ENCODE measurements at places on chromosomes 3 and 15. TPM values are rescaled to one million over a fixed set of nuclear protein-coding genes. Genes with fewer than 3 reads are reported as not detected.

- H3K27me3 ChIP-seq = no peaks in the 10 kb centered on the region
- H3K27ac ChIP-seq = no peak overlapping the region
- DNase-seq = no peak
- H3K4me3 ChIP-seq = peak overlapping the region; percentile 69
- H3K36me3 ChIP-seq = no peaks in the 10 kb centered on the region
- no peaks in the 10 kb centered on the region for H3K4me1 ChIP-seq
These were observed 40.8 kb downstream of the CHST14 start for GRCh38 chr15:40511472-40512133.

Gene HIGD2B
- not detected for total RNA-seq

Gene TUSC7
- not detected for total RNA-seq

Gene CDCP1
- 3.0 TPM for total RNA-seq

Gene TRIP4
- total RNA-seq = 5.6 TPM

DNA sequence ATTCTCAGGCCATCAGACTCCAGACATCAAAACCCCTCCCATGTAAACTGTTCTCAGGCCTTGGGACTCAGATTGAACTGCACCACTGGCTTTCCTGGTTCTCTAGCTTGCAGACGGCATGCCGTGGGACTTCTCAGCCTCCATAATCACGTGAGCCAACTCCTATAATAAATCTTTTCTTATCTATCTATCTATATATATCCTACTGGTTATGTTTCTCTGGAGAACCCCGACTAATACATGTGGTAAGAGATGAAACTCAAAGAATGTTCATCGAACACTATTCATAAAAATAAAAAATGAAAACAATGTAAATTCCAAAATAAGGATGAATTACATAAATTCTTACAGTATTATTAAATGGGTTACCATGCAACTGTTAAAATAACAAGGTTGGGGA lies 84.5 kb upstream of the NTRK3 start:
- no peak overlapping the region for H3K4me3 ChIP-seq
- H3K4me1 ChIP-seq = no peaks in the 10 kb centered on the region
- DNase-seq = no peak

GRCh38 chr3:197019535-197019934 lies 10.1 kb downstream of the MELTF start:
- H3K4me3 ChIP-seq = no peak overlapping the region
- H3K27ac ChIP-seq = no peak overlapping the region
- DNase-seq = no peak
- no peaks in the 10 kb centered on the region for H3K36me3 ChIP-seq
- no peaks in the 10 kb centered on the region for H3K4me1 ChIP-seq

Gene RAB5A
- 54.9 TPM for total RNA-seq

Gene RPL29
- 1,224 TPM for total RNA-seq

DNA sequence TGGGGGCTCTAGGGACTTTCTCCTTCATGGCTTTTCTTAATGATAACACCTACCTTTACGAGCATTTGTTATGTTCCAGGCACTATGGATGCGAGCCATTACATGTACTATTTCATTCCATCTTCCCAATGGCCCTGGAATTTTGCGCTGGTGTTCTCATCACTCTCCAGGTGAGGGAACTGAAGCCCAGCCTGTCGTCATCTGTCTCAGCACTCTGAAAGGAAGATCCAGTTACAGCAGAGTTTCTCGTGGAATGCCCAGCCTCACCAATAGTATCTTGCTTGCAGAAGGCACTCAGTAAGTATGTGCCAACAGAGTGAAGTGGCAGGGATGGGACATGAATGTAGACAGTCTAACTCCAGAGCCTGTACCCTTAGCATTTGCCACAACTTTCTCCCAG lies 56.8 kb downstream of the NOX5 start:
- no peaks in the 10 kb centered on the region for H3K27me3 ChIP-seq
- no peaks in the 10 kb centered on the region for H3K4me1 ChIP-seq
- no peak overlapping the region for H3K27ac ChIP-seq
- no peak for DNase-seq

Gene CTXND1
- 0.11 TPM for total RNA-seq

DNA sequence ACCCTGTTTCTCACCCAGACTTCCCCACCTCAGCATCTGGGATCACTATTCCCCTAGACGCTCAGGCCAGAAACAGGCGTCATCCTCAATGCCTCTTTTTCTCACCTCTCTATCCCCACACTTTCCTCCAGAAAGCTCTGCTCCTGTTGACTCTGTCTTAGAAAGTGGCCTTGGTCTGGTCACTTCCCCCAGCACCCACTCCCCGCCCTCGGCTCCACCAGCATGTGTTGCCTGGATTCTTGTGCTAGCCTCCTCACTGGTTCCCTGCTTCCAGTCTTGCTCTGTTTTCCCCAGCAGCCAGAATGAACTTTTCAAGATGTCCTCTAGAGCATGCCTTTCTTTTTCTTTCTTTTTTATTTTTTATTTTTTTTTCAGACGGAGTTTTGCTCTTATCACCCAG lies 39.7 kb upstream of the ESYT3 start:
- no peak overlapping the region for H3K27ac ChIP-seq
- H3K4me3 ChIP-seq = no peak overlapping the region
- DNase-seq = peak; percentile 34

Gene CFAP100
- total RNA-seq = not detected

Gene TEX55
- not detected for total RNA-seq

Gene PLA2G4E
- not detected for total RNA-seq

Gene C3orf85
- total RNA-seq = not detected

GRCh38 chr15:68428431-68428940 lies 3.5 kb downstream of the ITGA11 start:
- peak overlapping the region; percentile 93 for H3K27ac ChIP-seq
- no peak overlapping the region for H3K4me3 ChIP-seq
- peaks cover 3% of the 10 kb centered on the region for H3K4me1 ChIP-seq
- DNase-seq = peak; percentile 35
- no peaks in the 10 kb centered on the region for H3K36me3 ChIP-seq

Gene MINDY4B
- total RNA-seq = not detected

Gene EMC7
- total RNA-seq = 51.0 TPM

GRCh38 chr15:37289109-37289765 lies 188.9 kb upstream of the MEIS2 start:
- H3K4me1 ChIP-seq = no peaks in the 10 kb centered on the region
- no peaks in the 10 kb centered on the region for H3K36me3 ChIP-seq
- no peaks in the 10 kb centered on the region for H3K27me3 ChIP-seq
- no peak for DNase-seq
- H3K27ac ChIP-seq = no peak overlapping the region
- no peak overlapping the region for H3K4me3 ChIP-seq

Gene STRIT1
- total RNA-seq = not detected

- DNase-seq = no peak
- no peaks in the 10 kb centered on the region for H3K4me1 ChIP-seq
- peaks cover 53% of the 10 kb centered on the region for H3K36me3 ChIP-seq
- H3K27ac ChIP-seq = no peak overlapping the region
- H3K27me3 ChIP-seq = no peaks in the 10 kb centered on the region
- H3K4me3 ChIP-seq = no peak overlapping the region
These were observed 4.8 kb upstream of the HCLS1 start for GRCh38 chr3:121665488-121665887.

DNA sequence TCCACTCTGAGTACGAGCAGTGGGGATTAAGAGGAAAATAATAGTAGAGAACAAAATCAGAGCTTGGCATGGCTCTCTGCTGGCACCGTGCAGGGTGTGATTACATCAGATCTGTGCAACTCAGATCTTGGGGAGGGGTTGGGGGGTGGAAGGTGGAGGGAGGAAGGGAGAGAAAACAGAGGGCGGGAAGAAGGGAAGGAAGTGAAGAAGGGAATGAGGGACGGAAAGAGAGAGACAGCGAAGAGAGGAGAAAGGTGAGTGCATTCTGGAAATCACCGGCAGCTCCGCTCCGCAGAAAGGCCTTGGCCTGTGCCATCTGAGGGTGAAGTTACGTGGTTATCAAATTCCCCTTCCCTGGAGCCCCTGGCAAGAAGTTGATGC lies 31.0 kb upstream of the ADAMTS17 start:
- H3K36me3 ChIP-seq = no peaks in the 10 kb centered on the region
- peak overlapping the region; percentile 63 for H3K4me3 ChIP-seq
- no peak for DNase-seq
- H3K4me1 ChIP-seq = no peaks in the 10 kb centered on the region
- H3K27me3 ChIP-seq = no peaks in the 10 kb centered on the region

Gene GPR160
- 7.3 TPM for total RNA-seq

DNA sequence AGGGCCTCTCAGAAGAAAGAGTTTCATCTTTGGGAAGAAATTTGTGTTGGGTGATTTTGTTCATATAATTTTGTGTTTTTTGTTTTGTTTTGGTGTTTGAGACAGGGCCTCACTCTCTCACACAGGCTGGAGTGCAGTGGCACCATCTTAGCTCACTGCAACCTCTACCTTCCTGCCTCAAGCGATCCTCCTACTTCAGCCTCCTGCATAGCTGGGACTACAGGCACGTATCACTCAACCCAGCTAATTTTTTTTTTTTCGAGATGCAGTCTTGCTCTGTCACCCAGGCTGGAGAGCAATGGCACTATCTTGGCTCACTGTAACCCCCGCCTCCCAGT lies 29.0 kb upstream of the PIK3CB start:
- H3K27ac ChIP-seq = no peak overlapping the region
- peaks cover 3% of the 10 kb centered on the region for H3K4me1 ChIP-seq
- H3K36me3 ChIP-seq = no peaks in the 10 kb centered on the region
- no peak overlapping the region for H3K4me3 ChIP-seq
- DNase-seq = no peak

GRCh38 chr3:194313560-194314387 lies 37.4 kb downstream of the CPN2 start:
- no peak for DNase-seq
- no peak overlapping the region for H3K27ac ChIP-seq
- H3K4me3 ChIP-seq = no peak overlapping the region
- H3K27me3 ChIP-seq = no peaks in the 10 kb centered on the region

- no peak overlapping the region for H3K4me3 ChIP-seq
- H3K27ac ChIP-seq = no peak overlapping the region
- no peaks in the 10 kb centered on the region for H3K36me3 ChIP-seq
These were observed 149.5 kb downstream of the PLCH1 start for GRCh38 chr3:155595371-155595770.

DNA sequence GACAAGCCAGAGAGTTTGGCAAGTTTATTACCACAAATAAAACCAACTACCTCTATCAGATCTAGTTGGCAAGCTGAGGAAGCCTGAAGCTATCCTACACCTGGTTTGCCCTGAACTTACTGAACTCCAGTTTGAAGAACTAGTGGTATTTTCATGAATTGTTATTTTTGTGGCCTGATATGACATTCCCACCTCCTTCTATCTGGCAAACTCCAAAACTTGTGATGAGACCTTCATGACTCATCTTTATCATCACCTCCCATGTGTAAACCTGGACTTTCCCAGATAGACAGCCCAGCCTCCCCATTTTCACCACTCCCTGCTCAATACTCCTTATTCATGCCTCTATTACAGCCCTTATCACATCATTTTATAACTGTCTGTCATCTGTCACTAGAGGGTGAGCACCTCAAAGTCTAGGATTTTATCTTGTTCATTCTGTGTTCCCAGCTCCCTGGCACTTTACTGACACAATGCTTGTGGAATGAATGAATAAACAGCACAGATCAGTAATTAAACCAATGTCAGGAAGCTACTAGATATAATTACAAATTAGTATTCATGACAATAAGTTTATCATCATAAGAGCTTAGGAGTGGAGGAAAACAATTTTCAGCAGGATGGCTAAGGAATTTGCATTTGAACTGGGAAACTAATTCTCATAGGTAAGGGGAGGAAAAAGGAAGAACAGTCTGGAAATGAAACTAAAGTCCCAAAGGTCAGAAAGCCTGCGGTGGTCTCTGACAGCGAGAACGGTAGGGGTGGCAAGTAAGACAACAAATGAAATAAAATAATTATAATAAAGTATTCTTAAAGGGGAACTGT lies 13.2 kb upstream of the TRANK1 start:
- H3K4me1 ChIP-seq = no peaks in the 10 kb centered on the region
- H3K27me3 ChIP-seq = no peaks in the 10 kb centered on the region
- DNase-seq = no peak
- H3K4me3 ChIP-seq = no peak overlapping the region
- no peaks in the 10 kb centered on the region for H3K36me3 ChIP-seq
- no peak overlapping the region for H3K27ac ChIP-seq

DNA sequence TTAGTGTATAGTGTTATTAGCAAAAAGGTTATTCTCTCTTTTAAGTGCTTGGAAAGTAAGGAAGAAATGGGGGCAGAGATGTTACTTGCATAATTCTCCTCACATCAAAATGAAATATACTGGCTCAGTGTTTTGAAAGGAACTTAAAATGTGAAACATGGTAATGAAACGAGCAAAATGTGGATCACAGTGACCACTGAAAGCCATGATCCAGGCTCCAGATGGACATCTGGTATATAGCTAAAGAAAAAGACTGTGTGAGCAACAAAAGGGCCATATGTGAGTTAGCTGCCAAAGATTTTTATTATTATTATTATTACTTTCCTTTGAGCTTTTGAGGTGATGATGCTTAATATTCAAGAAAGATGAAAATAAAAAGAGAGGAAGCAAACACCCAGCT lies 89.6 kb downstream of the GAP43 start:
- H3K4me1 ChIP-seq = no peaks in the 10 kb centered on the region
- no peaks in the 10 kb centered on the region for H3K27me3 ChIP-seq
- H3K4me3 ChIP-seq = no peak overlapping the region
- H3K27ac ChIP-seq = no peak overlapping the region

Gene PTX3
- total RNA-seq = 9.2 TPM

DNA sequence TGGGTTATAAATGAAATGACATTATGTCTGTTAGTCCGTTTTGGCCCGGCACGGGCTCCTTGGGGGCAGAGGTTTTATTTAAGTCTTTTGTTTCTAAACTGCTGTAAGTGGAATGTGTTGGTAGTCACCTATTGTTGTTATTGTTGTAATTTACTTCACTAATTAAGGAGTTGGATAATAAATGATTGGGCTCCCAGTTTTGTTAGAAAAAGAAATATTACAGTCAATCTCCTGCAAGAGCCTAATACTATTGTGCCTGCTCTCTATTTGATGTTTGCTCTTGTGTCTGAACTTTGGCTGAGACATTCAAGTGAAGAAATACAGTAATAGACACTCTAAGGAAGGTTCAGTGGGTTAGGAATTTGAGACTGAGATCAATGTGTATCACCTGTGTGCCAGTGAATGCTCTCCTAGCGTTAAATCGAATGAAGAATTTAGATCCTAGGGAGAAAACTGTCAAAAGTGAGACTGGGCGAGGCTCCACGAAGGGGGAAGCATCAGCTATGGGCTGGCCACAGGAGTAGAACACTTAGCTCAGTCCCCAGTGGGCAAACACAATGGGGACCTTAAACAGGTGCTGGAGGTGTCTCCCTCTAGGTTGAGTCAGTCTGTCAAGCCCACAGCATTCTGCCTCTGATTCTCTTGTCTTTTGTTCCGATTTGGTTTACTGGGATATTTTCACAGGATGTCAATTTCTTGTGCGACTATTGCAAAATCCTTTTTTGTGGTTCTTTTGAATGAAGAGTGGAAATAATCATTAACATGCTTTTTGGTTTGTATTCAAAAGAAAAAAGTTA lies 1.2 kb downstream of the ROBO2 start:
- H3K27ac ChIP-seq = no peak overlapping the region
- no peaks in the 10 kb centered on the region for H3K27me3 ChIP-seq
- H3K36me3 ChIP-seq = no peaks in the 10 kb centered on the region
- no peaks in the 10 kb centered on the region for H3K4me1 ChIP-seq
- peak overlapping the region; percentile 63 for H3K4me3 ChIP-seq
- DNase-seq = no peak

Gene CHAC1
- 28.5 TPM for total RNA-seq

All from ascending aorta (tissue), 2 donors.